ENCODE measurements at places on chromosomes 11 and 22. TPM values are rescaled to one million over a fixed set of nuclear protein-coding genes. Genes with fewer than 3 reads are reported as not detected.

GRCh38 chr11:32858731-32859130 is 29.0 kb downstream of the PRRG4 start:
- H3K36me3 ChIP-seq: no peaks in the 10 kb centered on the region
- no peak overlapping the region for H3K27ac ChIP-seq
- no peak overlapping the region for H3K4me3 ChIP-seq
- peaks cover 20% of the 10 kb centered on the region for H3K27me3 ChIP-seq

- no peak for DNase-seq
- no peak overlapping the region for H3K27ac ChIP-seq
- no peaks in the 10 kb centered on the region for H3K4me1 ChIP-seq
- peaks cover 34% of the 10 kb centered on the region for H3K27me3 ChIP-seq
- no peaks in the 10 kb centered on the region for H3K36me3 ChIP-seq
- H3K4me3 ChIP-seq: no peak overlapping the region
These were observed 98.5 kb upstream of the SLC22A12 start for GRCh38 chr11:64492561-64492960.

DNA sequence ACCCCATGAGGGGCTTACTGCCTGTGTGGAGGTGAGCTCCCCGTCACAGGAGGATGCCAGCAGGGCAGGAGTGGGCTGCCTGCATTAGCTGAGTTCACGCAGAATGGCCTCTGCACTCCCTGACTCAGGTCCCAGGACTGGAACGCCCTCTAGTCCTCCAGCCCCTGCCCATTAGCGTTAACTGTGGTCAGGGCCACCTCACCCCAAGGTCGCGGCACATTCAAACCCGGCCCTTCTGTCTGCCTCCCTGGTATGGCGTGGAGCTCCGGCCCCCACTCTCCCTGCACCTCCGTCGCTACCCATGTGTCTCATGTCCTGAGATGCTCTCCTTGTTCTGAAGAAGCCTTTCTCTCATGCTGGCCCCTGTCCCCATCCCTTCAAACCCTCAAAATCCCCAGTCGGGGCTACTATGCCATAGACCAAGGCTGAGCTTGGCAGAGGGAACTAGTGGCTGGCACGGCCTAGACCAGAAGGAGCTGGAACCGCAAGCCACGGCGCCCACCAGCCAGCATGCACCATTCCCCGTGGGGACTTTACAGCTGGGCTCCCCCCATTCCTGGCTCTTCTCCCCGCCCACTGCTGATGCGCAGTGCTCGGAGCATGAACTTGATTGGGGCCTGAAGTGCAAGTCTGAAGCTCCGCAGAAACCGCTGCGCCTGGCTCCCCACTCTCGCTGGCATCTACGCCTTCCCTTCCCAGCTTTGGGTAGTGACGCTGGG is 79.5 kb upstream of the RTL6 start:
- peaks cover 9% of the 10 kb centered on the region for H3K4me1 ChIP-seq
- H3K4me3 ChIP-seq: no peak overlapping the region
- H3K27ac ChIP-seq: no peak overlapping the region

DNA sequence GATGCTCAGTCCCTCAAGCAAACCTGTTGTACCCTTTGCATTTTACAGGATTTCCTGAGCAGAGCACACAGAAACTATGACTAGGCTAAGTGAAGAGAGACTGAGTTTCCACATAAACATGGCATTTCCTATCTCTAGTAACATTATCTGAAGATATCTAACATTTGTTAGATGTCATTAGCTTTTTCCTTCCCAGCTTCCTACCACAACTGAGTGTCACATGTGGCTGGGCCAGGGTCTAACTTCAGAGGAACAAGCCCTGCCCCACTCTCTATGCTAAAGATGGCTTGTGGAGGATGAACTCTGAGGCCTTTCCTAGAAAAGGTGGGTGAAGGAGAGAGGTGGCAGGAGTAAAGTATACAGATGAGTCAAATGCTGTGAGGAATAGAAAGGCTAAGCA is 16.5 kb downstream of the C22orf42 start:
- H3K4me3 ChIP-seq: no peak overlapping the region
- 0 out of 2 replicates have a peak, but pooled peaks cover 4% of the 10 kb centered on the region for H3K36me3 ChIP-seq
- peaks cover 23% of the 10 kb centered on the region for H3K27me3 ChIP-seq
- H3K4me1 ChIP-seq: peaks cover 8% of the 10 kb centered on the region

- no peak overlapping the region for H3K4me3 ChIP-seq
- no peaks in the 10 kb centered on the region for H3K27me3 ChIP-seq
- H3K4me1 ChIP-seq: peaks cover 16% of the 10 kb centered on the region
- DNase-seq: no peak
These were observed 29.8 kb downstream of the RNF141 start for GRCh38 chr11:10511181-10511621.

DNA sequence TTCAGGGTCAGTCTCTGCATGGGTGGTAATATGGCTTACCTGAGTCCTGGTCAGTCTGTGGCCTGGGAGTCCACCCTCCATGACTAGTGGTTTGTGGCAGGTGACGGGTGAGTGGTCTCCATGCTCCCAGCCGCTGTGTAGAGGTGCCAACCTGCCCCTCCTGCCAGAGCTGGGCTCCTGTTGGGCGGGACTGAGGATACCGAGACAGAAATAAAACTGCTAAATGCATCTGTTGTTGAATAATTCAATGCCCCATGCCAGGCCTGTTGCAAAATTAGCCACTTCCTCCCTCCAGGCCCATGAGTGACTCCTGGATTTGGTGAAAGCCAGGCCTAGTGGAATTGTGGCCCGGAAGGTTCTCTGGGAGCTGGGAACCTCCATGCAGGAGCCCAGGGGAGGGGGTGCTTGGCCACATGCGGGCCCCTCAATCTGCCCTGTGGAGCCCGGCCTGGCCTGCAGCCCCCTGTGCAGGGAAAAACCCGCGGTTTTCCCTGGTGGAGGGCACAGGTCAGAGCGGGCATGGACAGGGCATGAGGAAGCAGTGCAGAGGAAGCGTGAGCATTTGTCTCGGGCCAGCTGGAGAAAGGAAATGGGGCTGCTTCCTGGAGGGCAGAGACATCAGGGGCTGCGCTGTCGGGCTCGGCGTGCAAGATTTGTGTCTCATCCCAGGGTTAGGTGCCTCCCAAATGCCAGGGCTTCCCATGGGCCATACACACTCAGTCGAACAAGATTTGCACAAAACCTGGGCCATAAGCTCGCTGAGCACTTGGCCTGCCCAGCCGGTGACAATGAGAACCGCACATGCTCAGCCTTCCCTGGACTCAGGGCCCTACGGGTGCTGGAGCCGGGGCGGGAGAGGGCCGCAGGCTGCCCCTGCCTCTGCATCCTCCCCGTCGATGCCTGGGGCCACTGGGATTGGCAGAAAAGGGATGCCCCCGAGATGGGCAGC is 66.9 kb downstream of the KCNQ1 start:
- H3K36me3 ChIP-seq: no peaks in the 10 kb centered on the region
- H3K27me3 ChIP-seq: peaks cover 20% of the 10 kb centered on the region
- DNase-seq: no peak

- H3K27me3 ChIP-seq: peaks cover 19% of the 10 kb centered on the region
- no peaks in the 10 kb centered on the region for H3K4me1 ChIP-seq
- no peak for DNase-seq
- H3K36me3 ChIP-seq: 0 out of 2 replicates have a peak, but pooled peaks cover 6% of the 10 kb centered on the region
These were observed 95.6 kb downstream of the RASSF10 start for GRCh38 chr11:13104619-13105236.

GRCh38 chr11:64865286-64866172 is 12.9 kb downstream of the EHD1 start:
- peaks cover 23% of the 10 kb centered on the region for H3K36me3 ChIP-seq
- DNase-seq: peak; percentile 90
- H3K27me3 ChIP-seq: peaks cover 1% of the 10 kb centered on the region
- peak overlapping the region; percentile 76 for H3K4me3 ChIP-seq
- peaks cover 77% of the 10 kb centered on the region for H3K4me1 ChIP-seq

CRYBA4 gene
- total RNA-seq: not detected

CNTF gene
- total RNA-seq: 1.3 TPM

RIMBP3C gene
- total RNA-seq: 0.12 TPM

NLRP14 gene
- not detected for total RNA-seq

TSSK2 gene
- not detected for total RNA-seq

GRAMD1B gene
- 64.0 TPM for total RNA-seq

Measured in HFFc6 (cell line).